ENCODE measurements at places on chromosomes 11 and 22.

DNA sequence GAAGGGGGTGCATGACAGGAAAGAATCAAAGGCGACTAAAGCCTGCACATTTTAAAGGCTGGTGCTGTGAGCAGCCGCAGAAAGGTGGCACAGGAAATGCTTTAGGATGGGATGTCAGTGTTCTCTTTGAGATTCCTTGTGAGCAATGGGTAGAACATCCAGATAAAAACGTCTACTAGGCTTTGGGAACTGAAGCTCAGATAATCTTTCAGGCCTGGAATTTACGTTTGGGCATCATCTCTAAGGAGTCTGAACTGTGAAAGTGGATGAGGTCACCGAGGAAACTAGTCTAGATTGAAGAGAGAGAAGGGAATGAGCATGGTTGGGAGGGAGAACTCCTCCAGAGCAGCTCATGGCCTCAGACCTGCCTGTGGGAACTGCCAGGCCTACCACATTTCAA lies 65.7 kb downstream of the FLI1 start:
- no peak for DNase-seq

DNA sequence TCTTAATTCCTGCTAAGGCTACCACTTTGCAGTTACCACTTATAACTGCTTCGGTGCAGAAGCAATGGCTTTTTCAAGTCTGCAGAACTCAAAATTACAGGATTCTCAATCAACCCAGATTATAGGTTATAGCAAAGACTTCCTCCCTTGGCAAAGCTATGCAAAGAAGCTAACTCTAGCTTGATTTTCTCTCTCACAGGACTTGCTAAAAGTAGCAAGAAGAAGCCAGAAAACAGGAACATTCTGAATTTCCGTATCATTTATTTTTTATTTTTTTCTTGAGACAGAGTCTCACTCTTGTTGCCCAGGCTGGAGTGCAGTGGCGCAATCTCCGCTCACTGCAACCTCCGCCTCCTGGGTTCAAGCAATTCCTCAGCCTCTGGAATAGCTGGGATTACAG lies 10.7 kb upstream of the PLEKHB1 start:
- no peak for DNase-seq

- no peak for DNase-seq
Observed at GRCh38 chr11:36330411-36330810, 34.3 kb downstream of the PRR5L start.

GRCh38 chr11:13701506-13701905 lies 33.0 kb downstream of the FAR1 start:
- DNase-seq: no peak

DNA sequence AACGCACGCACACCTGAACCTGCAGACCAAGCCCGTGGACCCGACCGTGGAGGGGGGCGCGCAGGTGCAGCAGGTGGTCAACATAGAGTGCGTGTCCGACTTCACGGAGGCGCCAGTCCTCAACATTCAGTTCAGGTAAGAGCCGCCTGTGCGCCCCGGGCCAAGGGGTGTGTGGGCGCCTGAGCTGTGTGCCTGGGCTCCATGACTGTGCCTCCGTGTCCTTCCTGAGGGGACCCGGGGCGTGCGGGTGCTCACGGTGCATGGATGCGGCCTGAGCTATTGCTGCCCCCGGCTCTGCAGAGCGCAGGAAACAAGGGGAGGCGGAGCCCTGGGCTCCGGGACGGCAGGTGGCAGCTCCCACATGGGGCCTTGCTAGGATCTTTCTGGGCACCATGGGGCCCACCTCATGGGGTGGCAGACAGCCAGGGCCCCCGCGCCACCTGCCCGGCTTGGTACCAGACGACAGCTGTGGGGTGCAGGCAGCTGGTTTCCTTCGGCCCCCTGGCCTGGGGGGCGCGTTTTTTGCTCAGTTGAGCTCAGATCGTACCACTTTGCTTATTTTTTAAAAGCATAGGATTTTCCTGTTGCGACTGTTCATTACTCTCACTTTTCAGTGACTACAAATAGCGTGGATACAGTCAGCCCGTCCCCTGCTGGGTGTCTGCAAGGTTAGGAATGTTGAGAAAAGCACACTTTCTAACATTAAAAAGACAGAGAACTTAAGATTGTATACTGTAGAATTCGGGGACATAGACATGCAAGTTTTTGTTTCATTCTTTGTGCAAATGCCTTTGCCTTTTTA lies 28.3 kb downstream of the MUC6 start:
- DNase-seq: no peak

- DNase-seq: no peak
Observed at GRCh38 chr11:117678658-117679406, 118.2 kb downstream of the DSCAML1 start.

DNA sequence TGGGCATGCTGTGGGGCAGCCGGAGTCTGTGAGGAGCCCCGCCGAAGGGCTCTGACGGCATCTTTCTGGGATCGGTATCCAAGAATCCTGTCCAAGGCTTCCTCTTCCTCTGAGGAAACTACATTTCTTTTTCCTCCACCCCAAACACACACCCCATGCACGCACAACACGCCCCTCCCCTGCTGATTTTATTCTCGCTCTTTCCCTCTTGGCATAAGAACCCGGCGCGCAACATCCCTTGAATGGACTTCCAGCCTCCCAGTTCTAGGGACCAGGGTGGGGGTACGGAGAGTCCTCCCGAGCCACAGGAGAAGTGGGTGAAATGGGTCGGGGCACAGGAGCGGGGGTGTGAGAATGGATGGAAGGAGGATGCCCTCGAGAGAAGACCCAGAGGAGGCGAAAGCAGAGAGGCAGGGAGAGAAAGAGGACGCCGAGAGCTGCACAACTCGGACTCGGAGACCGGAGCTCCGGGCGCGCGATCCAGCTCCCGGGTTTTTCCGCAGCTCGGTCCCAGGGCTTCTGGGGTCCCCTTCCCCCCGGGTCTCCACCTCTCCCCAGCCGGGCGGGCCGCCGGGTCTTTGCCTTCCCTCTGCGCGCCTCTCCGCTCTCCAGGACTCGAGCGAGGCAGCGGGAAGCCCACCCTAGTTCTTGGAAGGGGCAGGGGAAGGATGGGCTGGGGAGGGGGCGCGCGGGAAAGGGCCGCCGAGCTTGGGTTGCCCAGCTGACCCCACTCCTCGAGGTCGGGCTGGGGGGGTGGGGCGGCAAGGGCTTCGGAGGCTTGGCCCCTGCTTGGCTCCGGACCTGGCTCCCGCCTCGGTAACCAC lies 1.5 kb upstream of the LARGE1 start:
- DNase-seq: no peak

GRCh38 chr22:23137905-23138561 lies 3.8 kb downstream of the RSPH14 start:
- peak; percentile 27 for DNase-seq

- DNase-seq: no peak
Observed at GRCh38 chr11:19777039-19777376, 64.4 kb downstream of the NAV2 start.

DNA sequence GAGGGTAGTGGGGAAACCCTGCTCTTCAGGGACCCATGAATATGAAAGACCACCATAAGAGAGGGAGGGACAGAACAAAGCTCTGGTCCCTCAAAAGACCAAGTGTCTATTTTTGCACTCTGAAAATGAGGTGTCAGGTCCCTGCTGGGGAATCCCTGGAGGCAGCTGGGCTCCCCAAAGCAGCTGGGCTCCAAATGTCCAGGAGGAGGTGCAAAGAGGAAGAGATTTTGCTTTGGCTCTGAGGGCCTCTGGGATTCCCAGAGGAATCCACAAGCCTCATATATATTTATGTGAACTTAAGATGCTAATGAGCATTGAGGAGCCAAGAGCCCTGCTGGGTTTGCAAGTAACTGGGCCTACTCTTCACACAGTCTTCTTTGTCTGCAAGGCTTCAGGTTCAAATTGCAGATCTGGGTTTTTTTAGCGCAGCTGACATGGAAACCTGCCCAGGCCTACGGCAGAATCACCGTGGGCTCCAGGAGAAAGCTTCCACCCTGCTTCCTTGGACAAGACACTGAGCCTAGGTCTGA lies 26.0 kb downstream of the CLMP start:
- no peak for DNase-seq

DNA sequence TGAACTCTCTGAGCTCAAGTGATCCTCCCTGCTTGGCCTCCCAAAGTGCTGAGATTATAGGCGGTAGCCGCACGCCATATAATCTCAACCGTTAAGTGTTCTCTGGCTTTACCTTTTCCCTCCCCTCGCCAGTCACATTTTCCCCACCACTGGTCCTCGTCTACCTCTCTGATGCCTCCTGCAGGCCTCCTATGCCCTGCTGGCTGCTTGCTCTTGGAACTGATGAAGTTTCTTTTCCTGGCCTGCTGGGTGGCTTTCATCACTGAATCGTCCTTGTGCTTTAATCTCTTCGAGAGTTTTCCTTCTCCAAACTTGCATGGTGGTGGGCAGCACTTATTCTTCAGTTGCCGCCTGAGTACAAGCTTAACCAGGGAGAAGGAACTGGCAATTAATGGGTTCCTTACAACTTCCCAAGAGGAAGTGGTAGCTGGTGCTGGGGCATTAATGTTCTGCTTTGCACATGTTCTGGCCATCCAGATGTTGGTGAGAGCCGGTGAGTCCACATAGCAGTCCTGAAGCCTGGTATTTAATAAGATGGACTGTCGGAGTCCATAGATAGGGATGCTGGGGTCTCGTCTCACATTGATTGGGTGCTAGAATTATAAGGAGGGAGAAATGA lies 1.3 kb downstream of the C22orf31 start:
- DNase-seq: peak; percentile 13

GRCh38 chr11:353179-353873 lies 16.0 kb upstream of the B4GALNT4 start:
- no peak for DNase-seq

GRCh38 chr22:46067159-46068111 lies 82.9 kb upstream of the PPARA start:
- DNase-seq: no peak

GRCh38 chr11:117830674-117831351 lies 6.3 kb upstream of the FXYD2 start:
- DNase-seq: peak; percentile 21

GRCh38 chr11:69524991-69525411 lies 43.5 kb downstream of the LINC01488 start:
- DNase-seq: no peak

DNA sequence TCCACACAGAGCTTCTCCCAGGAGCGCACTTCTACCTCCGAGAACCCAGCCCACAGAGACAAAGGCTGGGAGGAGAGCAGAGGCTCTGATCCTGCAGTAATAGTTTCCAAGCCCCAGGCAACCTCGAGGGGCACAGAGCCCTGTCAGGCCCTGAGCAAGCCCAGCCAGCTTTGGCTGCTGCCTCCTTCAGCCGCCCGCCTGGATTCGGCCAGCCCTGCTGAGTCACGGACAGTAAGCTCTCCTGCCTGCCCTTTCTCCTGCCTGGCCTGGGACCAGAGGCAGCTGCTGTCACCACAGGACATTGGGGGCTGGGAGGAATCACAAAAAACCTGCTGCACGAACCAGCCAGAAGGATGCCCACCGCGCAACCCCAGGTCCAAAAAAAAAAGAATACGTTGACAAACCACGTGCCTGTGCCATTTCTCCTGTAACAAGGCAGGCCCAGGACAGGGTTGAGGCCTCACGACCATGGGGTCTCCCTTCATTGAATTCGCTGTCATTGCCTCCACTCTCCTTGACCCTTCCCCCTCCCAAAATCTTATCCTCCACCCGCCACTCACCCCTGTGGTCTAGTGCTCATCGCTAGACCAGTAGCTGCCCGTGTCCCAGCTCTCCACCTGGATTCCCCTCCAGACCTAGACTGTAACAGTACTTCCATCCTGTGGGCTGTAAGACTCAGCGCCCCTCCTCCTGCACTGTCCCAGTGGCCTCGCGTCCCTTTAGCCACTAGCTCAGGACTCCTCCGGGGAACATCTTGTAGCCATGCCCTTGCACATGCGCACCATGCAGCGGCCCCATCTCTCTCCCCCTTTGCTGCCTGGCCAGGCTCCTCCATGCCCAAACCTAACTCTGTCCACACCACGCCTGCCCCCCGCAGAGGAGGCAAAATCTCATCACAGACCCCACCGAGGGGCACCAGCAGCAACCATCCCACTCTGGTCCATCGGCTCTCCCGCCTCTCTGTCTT lies 7.4 kb upstream of the SLC22A12 start:
- no peak for DNase-seq

DNA sequence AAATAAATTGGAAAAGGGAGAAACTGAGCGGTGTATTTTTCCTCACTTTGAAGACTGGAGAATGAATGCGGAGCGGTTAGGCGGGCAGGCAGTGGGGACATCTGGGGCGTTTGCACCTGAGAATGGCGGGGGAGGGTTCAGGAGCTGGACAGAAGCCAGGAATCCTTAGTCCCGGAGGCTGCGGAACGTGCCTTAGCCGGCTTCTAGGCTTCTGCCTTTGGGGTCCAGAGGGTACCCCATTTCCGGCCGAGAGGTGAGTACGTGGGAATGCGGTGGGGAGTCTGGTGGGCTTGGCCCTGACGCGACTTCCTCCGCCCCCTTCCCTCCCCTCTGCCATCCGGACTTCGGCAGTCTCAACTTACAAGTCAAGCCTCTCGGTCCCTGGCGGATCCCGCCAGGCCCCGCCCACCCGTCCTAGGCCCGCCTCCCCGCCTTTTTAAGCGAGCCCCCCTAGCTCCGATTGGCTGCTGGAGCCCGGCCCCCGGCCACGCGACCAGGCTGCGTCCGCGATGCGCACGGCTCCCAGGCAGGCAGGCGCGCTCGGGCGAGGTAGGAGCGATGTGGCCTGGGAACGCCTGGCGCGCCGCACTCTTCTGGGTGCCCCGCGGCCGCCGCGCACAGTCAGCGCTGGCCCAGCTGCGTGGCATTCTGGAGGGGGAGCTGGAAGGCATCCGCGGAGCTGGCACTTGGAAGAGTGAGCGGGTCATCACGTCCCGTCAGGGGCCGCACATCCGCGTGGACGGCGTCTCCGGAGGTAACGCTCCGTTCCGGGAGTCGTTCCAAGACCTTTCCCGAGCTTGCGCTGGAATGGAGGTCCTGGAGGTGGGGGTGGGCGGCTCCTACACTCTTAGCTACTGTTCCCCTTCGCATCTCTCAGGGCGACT lies at the start of gene GCAT:
TSS of gene GCAT (plus strand) at position 525 of the 884 bp plus-strand sequence. CDS start at position 559, 34 bp downstream.
- DNase-seq: peak; percentile 91

DNA sequence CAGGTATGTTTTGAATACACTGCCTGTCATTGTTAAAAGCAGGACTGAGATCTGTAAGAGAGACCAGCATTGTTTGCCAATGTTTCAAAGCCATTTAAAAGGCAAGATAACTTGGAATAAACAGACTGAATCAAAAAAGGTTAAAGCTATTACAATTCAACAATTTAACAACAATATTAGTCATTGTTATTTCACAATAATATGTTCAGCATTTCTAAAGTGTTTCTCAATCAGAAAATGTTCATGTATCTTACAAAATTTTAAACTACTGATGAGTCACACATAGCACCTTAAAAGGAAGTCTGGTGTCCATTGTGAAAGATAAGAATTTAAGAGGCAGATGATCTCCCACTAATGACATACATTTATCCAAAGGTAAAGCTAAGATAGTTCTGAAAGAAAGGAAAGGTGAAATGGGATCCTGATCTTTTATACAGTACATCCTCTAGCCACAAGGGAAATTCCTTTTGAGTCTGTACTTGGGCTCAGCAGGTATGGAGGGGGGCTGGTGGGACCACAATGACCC lies 79.7 kb downstream of the MAML2 start:
- DNase-seq: peak; percentile 95
